ENCODE measurements at places on chromosomes 1 and 21.

GRCh38 chr1:234260578-234260977, 112.7 kb upstream of the COA6 start:
- no peak for DNase-seq

DNA sequence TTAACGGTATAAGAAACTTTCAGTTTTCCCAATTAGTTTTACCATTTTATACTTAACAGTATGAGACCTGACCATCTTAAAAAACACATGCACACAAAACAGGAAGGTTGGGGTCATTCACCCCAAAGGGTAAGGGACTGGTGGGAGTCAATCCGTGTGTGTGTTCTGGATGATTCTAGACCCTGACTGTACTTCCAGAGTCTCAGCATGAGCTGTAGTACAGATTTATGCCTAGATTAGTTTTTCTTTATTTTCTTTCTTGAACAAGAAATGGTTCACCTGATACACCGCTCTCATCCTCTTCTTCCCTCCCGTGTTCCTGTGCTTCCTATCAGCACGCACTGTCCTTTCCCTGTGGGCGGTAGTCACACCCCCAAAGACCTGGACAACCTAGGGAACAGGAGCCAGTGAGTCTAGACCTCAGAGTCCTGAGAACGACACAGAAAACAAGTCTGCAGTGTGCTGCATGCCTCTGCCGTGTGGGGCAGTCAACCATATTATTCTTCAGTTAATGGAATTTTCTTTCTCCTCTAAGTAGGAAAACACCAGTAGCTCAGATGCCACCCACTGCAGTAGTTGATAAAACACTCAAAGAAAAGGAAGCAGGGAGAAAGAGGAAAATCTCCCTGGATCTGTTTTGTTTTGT, 38.9 kb upstream of the MRPS6 start:
- DNase-seq = no peak

GRCh38 chr1:172581273-172581672, 48.3 kb downstream of the SUCO start:
- no peak for DNase-seq

- no peak for DNase-seq
Observed at GRCh38 chr1:204591473-204592090, 75.4 kb downstream of the MDM4 start.

DNA sequence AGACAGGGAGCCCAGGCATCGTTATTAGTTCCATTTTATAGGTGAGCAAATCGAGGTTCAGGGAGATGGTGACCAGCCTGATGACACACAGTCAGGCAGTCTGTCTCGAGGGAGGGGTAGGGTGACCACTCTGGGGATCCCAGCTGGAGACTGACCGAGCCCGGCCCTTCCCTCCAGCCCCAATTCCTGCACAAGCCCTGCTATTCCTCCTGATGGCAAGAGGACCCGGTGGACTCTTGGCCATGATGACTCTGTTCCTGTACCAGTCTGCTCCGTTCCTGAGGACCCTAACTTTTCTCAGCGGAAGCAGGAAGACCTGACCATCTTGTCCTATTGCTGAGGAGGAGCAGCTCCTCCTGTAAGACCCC, 391 bp downstream of the AGT start:
- no peak for DNase-seq

GRCh38 chr1:162316187-162316586, 60.5 kb downstream of the SPATA46 start:
- no peak for DNase-seq

DNA sequence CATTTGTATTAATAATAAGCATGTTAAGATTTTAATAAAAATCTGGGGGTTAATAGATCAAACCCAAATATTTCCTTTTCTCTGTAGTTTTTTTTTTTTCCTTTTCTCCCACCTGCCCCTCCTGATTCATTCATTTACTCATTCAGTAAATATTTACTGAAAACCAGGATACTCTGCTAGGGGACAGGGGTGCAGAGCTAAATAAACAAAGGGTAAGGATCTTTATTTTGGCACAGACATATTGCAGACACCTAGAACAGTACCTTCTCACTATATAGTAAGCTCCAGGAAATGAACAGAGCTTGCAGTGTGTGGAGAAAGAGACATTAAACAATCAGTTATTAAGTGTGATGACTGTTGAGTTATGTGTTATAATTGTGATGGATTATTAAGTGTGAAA, 60.9 kb downstream of the AK5 start:
- no peak for DNase-seq

- DNase-seq = no peak
Observed at GRCh38 chr21:16308269-16308668, 578.5 kb downstream of the USP25 start.

- no peak for DNase-seq
Observed at GRCh38 chr1:113325022-113325421, 65.3 kb upstream of the MAGI3 start.

GRCh38 chr1:87279536-87279875, 49.2 kb upstream of the LMO4 start:
- DNase-seq = no peak

- DNase-seq = no peak
Observed at GRCh38 chr1:189628857-189629256, 848.8 kb downstream of the BRINP3 start.

DNA sequence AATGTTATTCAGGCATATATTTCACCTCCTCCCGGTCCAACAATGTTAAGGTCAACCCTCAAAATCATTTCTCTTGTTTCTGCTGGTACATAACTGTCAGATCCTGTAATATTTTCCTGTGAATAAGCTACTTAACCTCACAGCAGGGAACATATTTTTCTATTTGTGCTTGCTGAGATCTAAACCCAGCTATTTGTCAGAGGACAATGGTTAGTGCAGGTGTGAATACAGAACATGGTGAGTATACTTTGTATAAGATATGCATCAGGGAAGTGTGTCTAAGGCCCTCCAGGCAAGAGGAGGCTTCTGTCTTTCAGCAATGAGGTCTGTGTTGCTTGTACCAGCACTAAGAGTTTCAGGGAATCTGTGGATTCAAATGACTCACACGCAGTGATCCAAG, 970.6 kb downstream of the NCAM2 start:
- no peak for DNase-seq

GRCh38 chr1:230169454-230170152, 102.6 kb downstream of the GALNT2 start:
- DNase-seq = no peak

- no peak for DNase-seq
Observed at GRCh38 chr1:224317383-224318045, 12.5 kb downstream of the NVL start.

- no peak for DNase-seq
Observed at GRCh38 chr1:240658312-240658960, 46.5 kb upstream of the GREM2 start.

GRCh38 chr1:226728448-226728847, 10.6 kb downstream of the ITPKB start:
- DNase-seq = no peak

DNA sequence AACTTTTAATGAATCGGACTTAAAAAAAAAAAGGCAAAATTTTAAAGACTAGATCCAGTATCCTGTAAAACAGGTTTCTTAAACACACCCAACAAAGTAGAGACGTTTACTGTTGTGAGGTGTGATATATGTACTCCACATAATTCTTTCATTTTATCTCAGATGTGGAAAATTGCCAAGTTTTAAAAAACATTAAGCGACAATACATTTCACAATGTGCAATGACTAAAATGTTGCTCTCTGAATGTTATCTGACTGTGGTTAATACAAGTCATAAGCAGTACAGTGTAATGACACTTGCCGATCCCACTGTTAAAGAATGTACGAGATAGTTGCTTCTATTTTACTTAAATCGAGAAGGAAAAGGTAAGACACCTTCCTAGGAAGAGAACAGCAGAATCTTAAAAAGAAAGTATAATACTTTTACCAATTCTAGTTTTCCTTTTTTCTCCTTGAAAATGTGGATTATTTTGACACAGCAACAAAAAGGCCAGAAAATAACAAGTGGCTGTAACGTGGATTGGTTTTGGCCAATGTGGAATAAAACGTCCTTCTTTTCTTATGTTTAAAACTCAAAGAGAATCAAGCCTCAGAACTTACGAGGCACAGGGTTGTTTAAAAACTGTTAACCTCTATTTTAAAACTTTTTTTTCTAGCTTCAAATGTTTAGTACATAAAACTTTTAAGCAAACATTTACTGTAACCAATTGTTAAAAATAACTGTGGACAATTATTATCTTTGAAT, 51.4 kb downstream of the TP53BP2 start:
- DNase-seq = no peak

- no peak for DNase-seq
Observed at GRCh38 chr21:35641271-35642016, 418.9 kb downstream of the SETD4 start.

DNA sequence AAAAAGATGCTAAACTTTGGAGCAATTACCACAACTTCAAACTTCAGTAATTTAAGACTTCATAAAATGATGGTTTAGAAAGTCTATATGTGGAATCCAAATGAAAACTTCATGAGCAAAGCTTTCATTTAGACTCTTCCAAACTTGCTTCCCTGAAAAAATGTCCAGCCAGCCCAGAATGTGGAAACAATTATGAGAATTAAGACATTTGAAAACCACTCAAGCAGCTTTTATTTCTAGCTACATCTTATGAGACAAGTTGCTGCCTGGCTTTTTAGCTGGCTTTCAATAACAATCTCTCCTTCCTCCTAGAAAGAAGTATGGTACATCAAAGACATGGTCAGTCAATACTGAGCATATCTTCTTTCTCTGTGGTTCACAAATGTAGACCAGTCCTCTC, 21.8 kb downstream of the LPAR3 start:
- DNase-seq = no peak

DNA sequence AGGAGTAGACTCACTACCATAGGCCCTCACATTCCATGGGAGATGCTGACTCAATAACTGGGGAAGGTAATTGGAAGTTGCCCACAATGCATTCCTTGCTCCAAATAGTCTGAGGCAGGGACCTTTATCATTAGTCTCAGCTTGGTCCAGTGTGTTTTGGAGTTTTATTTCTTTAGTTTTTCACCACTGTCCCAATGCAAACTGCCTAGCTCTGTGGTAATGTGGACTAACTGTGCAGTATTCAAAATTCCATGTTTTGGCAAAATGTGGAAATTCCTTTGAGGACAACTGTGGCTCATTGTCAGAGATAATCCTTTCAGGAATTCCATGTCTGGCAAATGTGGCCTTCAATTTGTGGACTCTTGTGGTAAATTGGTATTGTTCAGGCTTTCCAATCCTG, 78.1 kb upstream of the PAPPA2 start:
- no peak for DNase-seq

DNA sequence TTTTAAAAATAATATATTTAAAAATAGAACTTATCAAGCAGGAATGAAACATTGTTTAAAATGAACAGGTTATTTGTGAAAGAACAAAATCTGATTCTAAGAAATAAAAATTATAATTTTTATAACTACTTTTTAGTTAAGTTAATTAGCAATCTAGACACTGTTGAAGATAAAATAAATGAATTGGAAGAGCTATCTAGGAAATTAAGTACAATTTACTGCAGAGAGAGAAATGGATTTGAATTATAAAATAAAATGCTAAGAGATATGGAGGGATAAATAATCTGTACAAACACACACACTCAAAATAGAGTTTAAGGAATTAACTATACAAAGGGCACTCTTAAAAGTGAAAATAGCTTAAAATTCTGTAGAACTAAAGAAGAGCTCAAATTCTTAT, 1123.1 kb downstream of the PLA2G4A start:
- DNase-seq = no peak

- DNase-seq = no peak
Observed at GRCh38 chr1:15277447-15277838, 30.4 kb downstream of the FHAD1 start.

DNA sequence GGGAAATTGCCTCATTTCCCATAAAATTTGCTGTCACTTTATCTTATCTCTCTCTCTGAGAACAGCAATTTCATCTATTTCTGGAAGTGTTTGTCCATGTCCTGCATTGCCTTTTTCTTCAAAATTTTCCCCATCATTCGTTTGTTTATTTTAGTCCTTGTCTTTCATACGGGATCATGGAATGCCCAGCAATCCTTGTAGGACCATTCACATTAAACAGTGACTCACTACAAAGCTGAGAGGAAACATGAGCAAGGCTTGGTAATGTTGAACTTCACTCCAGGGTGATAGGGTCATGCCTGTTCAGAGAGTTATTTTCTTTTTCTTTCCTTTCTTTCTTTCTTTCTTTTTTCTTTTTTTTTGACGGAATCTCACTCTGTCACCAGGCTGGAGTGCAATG, 32.2 kb upstream of the HNRNPU start:
- DNase-seq = no peak

GRCh38 chr1:77888081-77888780, at the start of gene NEXN:
Gene NEXN (plus strand): TSS chr1:77888624. CDS start chr1:77916107, 27,483 bp downstream.
- DNase-seq = no peak

GRCh38 chr1:13617108-13617507, 33.5 kb downstream of the PDPN start:
- DNase-seq = no peak

- DNase-seq = no peak
Observed at GRCh38 chr1:241972703-241973369, 15.3 kb downstream of the BECN2 start.

GRCh38 chr1:24892188-24893153, 37.6 kb downstream of the RUNX3 start:
- DNase-seq = no peak

DNA sequence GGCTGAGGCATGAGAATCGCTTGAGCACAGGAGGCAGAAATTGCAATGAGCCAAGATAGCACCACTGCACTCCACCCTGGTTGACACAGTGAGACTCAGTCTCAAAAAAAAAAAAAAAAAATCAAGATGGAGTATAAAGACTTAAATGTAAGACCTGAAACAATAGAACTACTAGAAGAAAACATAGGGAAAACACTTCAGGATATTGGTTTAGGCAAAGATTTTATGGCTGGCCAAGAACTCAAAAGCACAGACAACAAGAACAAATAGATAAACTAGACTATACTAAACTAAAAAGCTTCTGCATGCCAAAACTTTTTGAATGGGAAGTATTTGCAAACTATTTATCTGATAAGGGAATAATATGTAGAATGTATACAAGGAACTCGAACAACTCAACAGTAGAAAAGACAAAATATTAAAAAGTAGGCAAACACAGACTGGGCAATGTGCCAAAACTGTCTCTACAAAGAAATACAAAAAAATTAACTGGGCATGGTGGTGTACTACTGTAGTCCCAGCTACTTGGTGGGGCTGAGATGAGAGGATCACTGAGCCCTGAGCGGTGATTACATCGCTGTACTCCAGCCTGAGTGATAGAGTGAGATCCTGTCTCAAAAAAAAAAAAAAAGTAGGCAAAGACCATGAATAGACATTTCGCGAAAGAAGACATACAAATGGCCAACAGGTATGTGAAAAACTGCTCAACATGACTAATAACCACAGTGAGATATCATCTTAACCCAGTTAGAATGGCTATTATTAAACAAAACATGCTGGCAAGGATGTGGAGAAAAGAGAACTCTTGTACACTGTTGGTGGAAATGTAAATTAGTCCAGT, 25.3 kb downstream of the DTL start:
- no peak for DNase-seq

- no peak for DNase-seq
Observed at GRCh38 chr1:17633654-17634053, 94.2 kb downstream of the ARHGEF10L start.

DNA sequence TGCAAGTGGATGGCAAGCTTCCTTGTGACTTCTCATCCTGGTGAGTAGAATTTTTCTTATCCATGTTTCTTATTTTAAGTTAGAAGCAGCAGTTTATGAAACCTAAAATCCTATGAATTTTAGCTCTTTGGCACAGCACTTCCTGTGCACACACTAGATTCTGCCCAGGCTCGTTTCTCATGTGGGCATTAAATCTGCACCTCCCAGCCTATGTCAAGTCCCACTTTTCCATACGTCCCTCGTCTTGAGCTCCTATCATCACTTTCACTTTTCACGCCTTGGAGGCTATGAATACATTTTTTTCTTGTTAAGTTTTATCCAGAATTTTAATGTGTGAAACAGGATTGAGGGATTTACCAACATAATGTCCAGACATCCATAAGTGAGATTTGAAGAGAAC, 142.1 kb downstream of the MRPS6 start:
- no peak for DNase-seq

All from stimulated activated CD8-positive, alpha-beta memory T cell treated with anti-CD3 and anti-CD28 coated beads, Interleukin-2, amount 100 ng/mL, for 1 hour (primary cell).